SJSA1 (cell line): ENCODE measurements at places on chromosomes 16 and 17. TPM values are rescaled to one million over a fixed set of nuclear protein-coding genes. Genes with fewer than 3 reads are reported as not detected.

Gene PDE6G
- total RNA-seq: not detected in 2 replicates

Gene RANBP10
- 3.5 and 3.9 TPM in 2 replicates for total RNA-seq

Gene KRTAP2-2
- not detected in 2 replicates for total RNA-seq

DNA sequence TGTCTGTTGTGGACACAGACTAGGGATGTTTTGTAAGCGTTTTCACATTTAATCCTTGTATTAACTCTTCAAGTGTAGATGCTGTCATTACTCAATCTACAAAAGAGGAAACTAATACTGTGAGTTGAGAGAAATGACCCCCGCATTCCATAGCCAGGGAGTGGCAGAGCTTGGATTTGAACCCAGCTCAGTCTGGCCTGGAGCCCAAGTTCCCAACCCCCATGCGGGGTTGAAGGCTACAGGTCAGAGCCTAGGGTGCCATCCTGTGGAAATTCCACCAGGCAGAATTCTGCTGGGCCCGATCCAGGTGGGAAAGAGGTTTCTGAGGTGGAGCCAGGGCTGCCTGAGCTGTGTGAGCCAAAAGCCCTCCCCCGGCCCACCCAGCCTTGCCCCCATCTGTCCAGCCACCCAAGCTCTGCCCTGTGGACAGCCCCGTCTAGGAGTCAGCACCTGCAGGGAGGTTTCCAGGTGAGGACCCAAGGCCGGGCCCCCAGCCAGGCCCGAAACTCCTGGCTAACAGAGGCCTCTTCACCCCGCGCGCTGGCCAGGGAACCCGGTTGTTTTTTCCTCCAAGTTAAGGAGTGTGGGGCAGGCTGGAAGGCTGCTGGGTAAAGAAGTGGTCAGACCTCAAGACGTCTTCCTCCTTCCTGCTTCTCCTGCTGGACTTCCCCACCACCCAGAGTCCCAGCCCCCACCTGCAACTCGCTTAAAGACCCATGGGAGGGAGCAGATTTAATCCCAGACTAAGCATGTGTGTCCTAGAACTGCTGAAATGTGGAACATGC lies 5.7 kb downstream of the MMP15 start:
- H3K4me1 ChIP-seq: peaks cover 12% of the 10 kb centered on the region
- H3K4me3 ChIP-seq: no peak overlapping the region
- H3K27ac ChIP-seq: no peak overlapping the region
- peaks cover 19% of the 10 kb centered on the region for H3K27me3 ChIP-seq

DNA sequence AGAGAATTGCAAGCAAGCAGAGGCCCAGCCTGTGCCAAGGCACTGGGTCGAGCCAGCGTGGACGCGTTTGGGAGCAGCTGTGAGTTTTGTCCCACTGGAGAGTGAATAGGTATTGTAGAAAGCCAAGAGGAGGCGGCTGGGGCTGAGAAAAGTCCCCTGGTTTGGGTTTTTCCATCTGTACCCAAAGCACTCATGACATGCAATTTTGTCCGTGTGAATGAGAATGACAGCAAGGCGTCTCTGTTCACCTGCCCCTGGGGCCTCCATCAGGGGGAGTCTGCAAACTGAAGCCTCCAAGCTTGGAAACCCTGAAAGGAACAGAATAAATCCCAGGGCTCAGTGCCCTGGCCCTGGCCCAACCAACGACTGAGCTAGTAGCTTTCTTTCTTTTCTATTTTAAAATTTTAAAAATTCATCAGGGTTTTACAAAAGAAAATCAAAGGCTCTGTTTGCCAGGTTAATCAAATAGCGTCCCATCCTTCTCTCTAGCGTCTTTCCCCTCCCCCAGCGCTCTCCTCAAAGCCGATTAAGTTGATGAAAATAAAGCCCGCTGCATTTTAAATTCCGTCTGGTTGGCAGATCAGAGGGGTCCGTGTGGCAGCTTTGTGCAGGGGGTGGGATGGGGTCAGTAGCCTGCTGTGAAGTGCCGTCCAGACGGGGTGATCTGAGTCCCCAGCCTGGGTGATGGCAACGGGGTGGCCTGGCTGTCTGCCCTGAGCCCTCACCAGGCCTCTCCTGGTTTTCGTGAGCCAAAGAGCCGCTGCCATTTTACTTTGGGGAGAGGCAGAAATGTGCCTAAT lies 171.0 kb downstream of the KATNIP start:
- no peak overlapping the region for H3K27ac ChIP-seq
- H3K27me3 ChIP-seq: no peaks in the 10 kb centered on the region
- no peak overlapping the region for H3K4me3 ChIP-seq

DNA sequence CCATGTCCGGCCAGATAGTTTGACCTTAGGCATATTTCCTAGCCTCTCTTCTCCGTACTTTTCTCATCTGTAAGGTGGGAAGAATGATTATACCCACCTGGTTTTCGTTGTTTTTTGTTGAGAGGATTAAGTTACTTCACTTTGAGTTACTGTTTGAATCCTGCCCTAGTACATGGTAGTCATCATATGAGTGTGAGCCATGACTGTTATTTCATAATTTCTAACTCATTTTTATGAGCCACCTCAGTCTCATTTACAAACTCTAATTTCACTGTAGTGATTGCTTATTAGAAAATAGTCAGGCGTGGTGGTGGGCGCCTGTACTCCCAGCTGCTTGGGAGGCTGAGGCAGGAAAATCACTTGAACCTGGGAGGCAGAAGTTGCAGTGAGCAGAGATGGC lies 45.1 kb downstream of the YPEL2 start:
- DNase-seq: no peak
- H3K36me3 ChIP-seq: no peaks in the 10 kb centered on the region
- H3K27ac ChIP-seq: no peak overlapping the region
- peaks cover 50% of the 10 kb centered on the region for H3K4me1 ChIP-seq
- no peaks in the 10 kb centered on the region for H3K27me3 ChIP-seq

DNA sequence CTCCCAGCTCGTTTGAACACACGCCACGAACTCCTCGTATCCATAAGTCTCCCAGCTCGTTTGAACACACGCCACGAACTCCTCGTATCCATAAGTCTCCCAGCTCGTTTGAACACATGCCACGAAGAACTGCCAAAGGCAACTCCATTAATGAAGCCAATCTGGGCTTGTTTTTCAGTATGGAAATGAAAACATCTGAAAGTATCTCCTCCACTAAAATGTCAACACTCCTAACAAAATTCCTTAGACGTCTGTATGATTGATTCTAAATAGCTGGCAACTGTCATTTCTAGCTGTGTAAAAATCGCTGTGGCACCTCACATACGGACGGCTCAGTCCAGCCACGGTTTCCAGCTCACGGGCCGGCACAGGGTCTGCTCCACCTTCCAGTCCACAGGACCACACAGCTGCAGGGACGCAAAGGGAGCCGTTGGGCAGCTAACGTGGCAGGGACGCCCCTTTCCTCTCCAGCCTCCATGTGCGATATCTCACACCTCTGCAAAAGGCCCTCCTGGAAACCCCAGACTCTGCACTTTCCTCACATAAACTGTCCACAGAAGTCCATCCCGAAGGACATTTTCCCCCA lies 67.1 kb upstream of the METRNL start:
- no peak overlapping the region for H3K4me3 ChIP-seq
- peaks cover 8% of the 10 kb centered on the region; the same call in 1 of the 2 replicates for H3K36me3 ChIP-seq
- no peaks in the 10 kb centered on the region for H3K27me3 ChIP-seq
- DNase-seq: no peak
- peaks cover 28% of the 10 kb centered on the region for H3K4me1 ChIP-seq

- no peaks in the 10 kb centered on the region for H3K4me1 ChIP-seq
- H3K27ac ChIP-seq: no peak overlapping the region
- H3K27me3 ChIP-seq: no peaks in the 10 kb centered on the region
- no peaks in the 10 kb centered on the region for H3K36me3 ChIP-seq
- no peak overlapping the region for H3K4me3 ChIP-seq
Observed at GRCh38 chr16:12193692-12194091, 217.2 kb downstream of the SNX29 start.

- no peak overlapping the region for H3K27ac ChIP-seq
- no peaks in the 10 kb centered on the region for H3K27me3 ChIP-seq
- H3K4me1 ChIP-seq: no peaks in the 10 kb centered on the region
- H3K4me3 ChIP-seq: no peak overlapping the region
- H3K36me3 ChIP-seq: no peaks in the 10 kb centered on the region
- no peak for DNase-seq
Observed at GRCh38 chr17:11548398-11548797, 49.9 kb upstream of the DNAH9 start.

DNA sequence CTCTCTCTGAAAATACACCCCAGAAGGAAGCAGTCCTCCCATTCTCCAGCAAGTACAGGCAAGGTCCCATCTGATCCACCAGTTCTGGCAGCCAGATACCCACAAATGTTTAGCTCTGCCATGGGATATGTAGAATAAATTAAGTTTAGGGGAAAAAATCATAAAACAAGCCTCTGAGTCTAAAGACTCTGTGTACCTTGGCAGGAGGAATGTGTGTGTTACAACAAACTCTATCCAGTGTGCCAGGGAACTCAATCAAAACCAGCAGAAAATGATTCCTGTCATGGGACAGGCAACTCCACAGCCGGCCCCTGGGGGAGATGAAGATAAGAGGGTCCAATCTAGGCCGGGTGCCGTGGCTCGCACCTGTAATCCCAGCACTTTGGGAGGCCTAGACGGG lies 73.4 kb downstream of the MRM3 start:
- peaks cover 13% of the 10 kb centered on the region for H3K4me1 ChIP-seq
- no peak overlapping the region for H3K4me3 ChIP-seq
- DNase-seq: no peak
- H3K27me3 ChIP-seq: no peaks in the 10 kb centered on the region
- no peaks in the 10 kb centered on the region for H3K36me3 ChIP-seq

GRCh38 chr16:65934443-65934842 lies 432.0 kb upstream of the CDH5 start:
- H3K27me3 ChIP-seq: no peaks in the 10 kb centered on the region
- no peak overlapping the region for H3K27ac ChIP-seq
- H3K4me1 ChIP-seq: no peaks in the 10 kb centered on the region; the same call in 1 of the 2 replicates
- no peaks in the 10 kb centered on the region for H3K36me3 ChIP-seq
- H3K4me3 ChIP-seq: no peak overlapping the region
